ENCODE measurements at places on chromosomes 2 and 18. TPM values are rescaled to one million over a fixed set of nuclear protein-coding genes. Genes with fewer than 3 reads are reported as not detected.

DNA sequence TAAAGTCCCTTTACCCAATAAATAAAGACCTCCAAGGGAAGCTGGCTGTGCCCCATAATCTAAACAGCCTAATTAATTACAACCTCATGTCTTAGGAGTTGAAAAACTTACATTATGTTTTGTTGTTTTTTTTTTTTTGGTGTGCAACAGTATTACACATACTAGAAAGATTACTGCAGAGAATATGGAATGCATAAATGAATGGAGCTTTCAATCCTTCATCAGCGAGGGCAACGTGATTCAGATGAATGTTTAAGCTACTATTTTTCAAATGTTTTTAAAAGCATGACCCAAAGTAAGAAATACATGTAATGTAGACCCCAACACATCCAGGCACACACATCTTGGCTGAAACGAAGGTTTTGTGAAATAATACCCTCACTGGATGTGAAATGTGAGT lies 167.1 kb upstream of the FN1 start:
- no peaks in the 10 kb centered on the region for H3K27me3 ChIP-seq
- H3K4me1 ChIP-seq: no peaks in the 10 kb centered on the region
- no peak for DNase-seq
- H3K27ac ChIP-seq: no peak overlapping the region
- H3K4me3 ChIP-seq: no peak overlapping the region

- no peak for DNase-seq
- H3K4me3 ChIP-seq: no peak overlapping the region
- no peaks in the 10 kb centered on the region for H3K36me3 ChIP-seq
- H3K27me3 ChIP-seq: no peaks in the 10 kb centered on the region
- H3K4me1 ChIP-seq: peaks cover 10% of the 10 kb centered on the region
These were observed 18.1 kb upstream of the ATOH8 start for GRCh38 chr2:85735691-85736090.

GRCh38 chr2:102176172-102176571 lies 10.7 kb upstream of the IL1RL2 start:
- no peaks in the 10 kb centered on the region for H3K36me3 ChIP-seq
- no peak overlapping the region for H3K27ac ChIP-seq
- no peak overlapping the region for H3K4me3 ChIP-seq
- no peak for DNase-seq

- peak; percentile 38 for DNase-seq
- H3K4me3 ChIP-seq: peak overlapping the region; percentile 97
- H3K27ac ChIP-seq: peak overlapping the region; percentile 99
- no peaks in the 10 kb centered on the region for H3K27me3 ChIP-seq
- no peaks in the 10 kb centered on the region for H3K36me3 ChIP-seq
These were observed 477 bp downstream of the ACVR1 start for GRCh38 chr2:157875641-157876065.

GPR35 gene
- 0.51 TPM for total RNA-seq

CCDC178 gene
- total RNA-seq: 28.7 TPM

GRCh38 chr2:22536133-22536532 lies 848.8 kb upstream of the KLHL29 start:
- no peaks in the 10 kb centered on the region for H3K36me3 ChIP-seq
- H3K4me1 ChIP-seq: no peaks in the 10 kb centered on the region
- no peak for DNase-seq
- H3K27ac ChIP-seq: no peak overlapping the region

C2orf66 gene
- not detected for total RNA-seq

Data from uterus (tissue), 4 donors.